ENCODE measurements at places on chromosomes 13 and 19. TPM values are rescaled to one million over a fixed set of nuclear protein-coding genes. Genes with fewer than 3 reads are reported as not detected.

STOML3 gene
- not detected for total RNA-seq

COG3 gene
- total RNA-seq: 19.1 TPM

PCDH9 gene
- 0.10 TPM for total RNA-seq

PNMA8B gene
- total RNA-seq: 0.35 TPM

ZNF571 gene
- 2.8 TPM for total RNA-seq

SLC10A2 gene
- total RNA-seq: not detected

FBN3 gene
- not detected for total RNA-seq

SGCG gene
- total RNA-seq: not detected

ITGBL1 gene
- total RNA-seq: not detected

RUBCNL gene
- 3.6 TPM for total RNA-seq

SLC25A30 gene
- 15.1 TPM for total RNA-seq

CGB8 gene
- total RNA-seq: not detected

SLC25A41 gene
- total RNA-seq: not detected

TNFSF9 gene
- 1.5 TPM for total RNA-seq

TBXA2R gene
- 0.42 TPM for total RNA-seq

PLPPR3 gene
- total RNA-seq: not detected

PEAK3 gene
- total RNA-seq: not detected

ZNF534 gene
- total RNA-seq: not detected

AKT1S1 gene
- total RNA-seq: 14.2 TPM

URAD gene
- total RNA-seq: not detected

C19orf33 gene
- not detected for total RNA-seq

C3 gene
- 0.81 TPM for total RNA-seq

FLT1 gene
- total RNA-seq: 21.8 TPM

TGFBR3L gene
- 3.7 TPM for total RNA-seq

MARCHF2 gene
- total RNA-seq: 10.3 TPM

TNFSF11 gene
- total RNA-seq: 0.33 TPM

SHISA7 gene
- total RNA-seq: not detected

ZIK1 gene
- total RNA-seq: 3.6 TPM

ZNF816 gene
- total RNA-seq: 10.4 TPM

NLRP9 gene
- total RNA-seq: not detected

APOC4 gene
- total RNA-seq: not detected

CYP2A6 gene
- not detected for total RNA-seq

ESD gene
- total RNA-seq: 153 TPM

HTR2A gene
- not detected for total RNA-seq

COL5A3 gene
- total RNA-seq: not detected

ANGPTL8 gene
- not detected for total RNA-seq

LGALS7 gene
- total RNA-seq: not detected

KLF2 gene
- 0.69 TPM for total RNA-seq

UBXN6 gene
- 28.7 TPM for total RNA-seq

CAMSAP3 gene
- 0.24 TPM for total RNA-seq

ACP5 gene
- 8.3 TPM for total RNA-seq

LGI4 gene
- 1.7 TPM for total RNA-seq

FLT3LG gene
- total RNA-seq: 28.4 TPM

KLK15 gene
- total RNA-seq: not detected

GPR12 gene
- not detected for total RNA-seq

N4BP2L1 gene
- total RNA-seq: 22.6 TPM

ZNF44 gene
- 5.9 TPM for total RNA-seq

WDR62 gene
- total RNA-seq: 25.6 TPM

Measured in activated naive CD4-positive, alpha-beta T cell treated with anti-CD3 and anti-CD28 coated beads for 36 hours (primary cell).